ENCODE measurements at places on chromosomes 16 and 17.

DNA sequence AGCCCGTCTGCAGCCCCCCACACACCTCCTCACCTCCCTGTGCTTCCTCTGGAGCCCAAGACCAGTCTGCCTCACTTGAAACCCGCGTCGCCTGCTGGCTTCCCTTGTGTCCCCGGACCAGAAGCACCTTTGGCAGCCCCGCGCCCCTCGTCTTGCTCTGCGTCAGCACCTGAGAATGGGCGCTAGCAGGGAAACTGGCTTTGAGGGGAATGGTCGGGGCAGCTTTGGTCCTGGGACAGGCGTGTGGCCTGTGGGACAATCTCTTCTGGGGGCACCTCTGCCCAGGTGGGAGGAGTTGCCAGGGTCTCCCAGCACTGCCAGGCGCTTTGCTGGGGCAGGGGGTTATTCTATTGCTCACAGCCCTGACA is 3.6 kb upstream of the MAFG start:
- DNase-seq: no peak

GRCh38 chr17:80919331-80920311 is 72.0 kb upstream of the CHMP6 start:
- no peak for DNase-seq

DNA sequence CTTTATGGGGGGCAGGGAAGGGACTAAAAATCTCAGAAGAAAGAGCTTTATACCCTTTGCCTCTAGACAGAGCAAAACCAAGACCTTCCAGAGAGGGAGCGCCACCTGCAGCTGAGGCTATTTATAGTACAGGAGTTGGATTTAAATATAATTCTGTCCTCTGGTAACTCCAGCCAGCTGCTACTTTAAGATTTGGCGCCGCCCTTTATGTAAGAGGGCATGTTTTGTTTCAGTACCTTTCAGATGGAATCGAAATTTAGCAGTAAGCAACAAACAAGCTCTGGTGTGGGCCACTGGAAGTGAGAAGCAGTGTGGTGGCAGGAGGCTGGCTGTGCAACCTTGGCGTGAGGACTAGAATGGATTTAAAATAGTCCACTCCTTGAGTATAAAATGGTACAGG is 5.2 kb upstream of the GUCY2D start:
- DNase-seq: peak; percentile 58

DNA sequence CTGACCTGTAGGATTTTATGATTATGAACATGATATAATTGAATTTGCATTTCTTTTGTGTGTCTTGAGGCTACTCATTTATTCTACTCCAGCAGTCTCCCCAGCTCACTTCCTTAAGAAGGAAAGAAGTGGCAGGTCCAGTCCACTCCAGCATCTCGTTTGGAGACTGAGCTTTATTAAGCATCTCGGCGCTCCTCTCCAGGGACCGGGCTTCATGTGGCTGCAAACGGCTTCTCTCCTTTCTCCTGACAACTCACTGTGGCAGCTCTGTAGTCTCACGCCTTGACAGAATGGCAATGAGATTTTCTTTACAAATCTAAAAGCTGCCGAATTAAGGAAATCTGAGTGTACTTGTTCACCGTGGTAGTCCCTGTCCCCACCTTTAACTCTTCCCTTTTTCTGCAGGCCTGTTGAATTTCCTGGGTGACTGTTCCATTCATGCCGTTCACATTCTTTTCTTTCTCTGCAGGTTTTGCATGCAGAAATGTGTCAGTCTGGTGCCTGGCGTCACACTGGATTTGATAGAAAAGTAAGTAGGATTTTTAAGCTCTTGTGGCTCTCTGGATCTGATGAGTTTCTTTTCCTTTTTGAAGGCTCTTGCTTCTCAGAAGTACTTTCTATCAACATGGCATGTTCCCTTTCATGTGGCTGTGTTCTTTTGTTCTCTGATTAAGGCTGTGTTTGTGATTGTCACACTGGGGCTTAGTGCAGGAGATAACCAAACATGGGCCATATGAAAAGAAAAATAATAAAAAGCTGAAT is 200.5 kb upstream of the CHMP6 start:
- peak; percentile 63 for DNase-seq

DNA sequence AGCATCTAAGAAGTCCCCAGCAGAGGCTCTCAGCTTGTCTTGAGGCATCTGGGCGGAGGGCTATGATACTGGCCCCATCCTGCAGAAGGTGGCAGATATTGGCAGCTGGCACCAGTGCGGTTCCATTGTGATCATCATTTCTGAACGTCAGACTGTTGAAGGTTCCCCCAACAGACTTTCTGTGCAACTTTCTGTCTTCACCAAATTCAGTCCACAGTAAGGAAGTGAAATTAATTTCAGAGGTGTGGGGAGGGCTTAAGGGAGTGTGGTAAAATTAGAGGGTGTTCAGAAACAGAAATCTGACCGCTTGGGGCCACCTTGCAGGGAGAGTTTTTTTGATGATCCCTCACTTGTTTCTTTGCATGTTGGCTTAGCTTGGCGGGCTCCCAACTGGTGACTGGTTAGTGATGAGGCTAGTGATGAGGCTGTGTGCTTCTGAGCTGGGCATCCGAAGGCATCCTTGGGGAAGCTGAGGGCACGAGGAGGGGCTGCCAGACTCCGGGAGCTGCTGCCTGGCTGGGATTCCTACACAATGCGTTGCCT is at the start of gene CIITA:
TSS of gene CIITA (plus strand) at position 404 of the 543 bp plus-strand sequence. CDS start at position 533, 129 bp downstream.
- DNase-seq: peak; percentile 73

DNA sequence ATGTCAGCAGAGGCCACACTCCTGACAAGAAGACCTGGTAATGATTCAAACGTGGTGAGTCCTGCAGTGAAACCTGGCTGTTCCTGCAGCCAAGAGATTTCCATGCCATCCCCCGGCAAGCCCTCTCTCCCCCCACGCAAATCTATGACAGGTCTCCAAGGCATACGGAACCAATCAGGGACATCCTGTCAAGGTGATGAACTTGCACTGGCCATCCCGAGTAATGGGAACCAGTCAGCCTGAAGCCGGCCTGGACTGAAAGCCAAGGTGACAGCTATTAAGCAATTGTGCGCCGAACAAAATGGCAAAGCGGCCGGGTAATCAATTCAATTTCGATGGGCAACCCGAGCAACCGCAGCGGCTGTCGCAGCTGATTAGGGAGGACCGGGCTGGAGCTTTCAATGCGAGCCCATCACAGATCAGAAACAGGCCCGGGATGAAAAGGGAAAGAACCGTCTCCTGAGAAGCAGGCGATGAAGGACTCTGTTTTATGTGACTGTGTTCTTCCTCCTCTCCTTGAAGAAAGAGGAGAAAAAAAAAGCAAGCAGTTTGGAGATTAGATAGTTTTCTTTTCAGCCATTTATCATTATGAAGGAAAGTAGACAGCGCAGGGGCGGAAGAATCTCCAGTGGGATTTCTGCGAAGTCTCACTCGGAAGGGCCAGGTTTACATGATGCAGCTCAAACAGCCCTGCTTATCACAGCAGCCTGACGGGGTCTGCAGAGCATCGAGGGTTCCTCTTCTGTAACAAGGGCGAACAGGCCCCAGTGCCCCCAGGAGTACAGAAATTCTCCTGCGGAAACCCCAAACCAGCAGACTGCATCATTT is 35.2 kb downstream of the TBX4 start:
- no peak for DNase-seq

DNA sequence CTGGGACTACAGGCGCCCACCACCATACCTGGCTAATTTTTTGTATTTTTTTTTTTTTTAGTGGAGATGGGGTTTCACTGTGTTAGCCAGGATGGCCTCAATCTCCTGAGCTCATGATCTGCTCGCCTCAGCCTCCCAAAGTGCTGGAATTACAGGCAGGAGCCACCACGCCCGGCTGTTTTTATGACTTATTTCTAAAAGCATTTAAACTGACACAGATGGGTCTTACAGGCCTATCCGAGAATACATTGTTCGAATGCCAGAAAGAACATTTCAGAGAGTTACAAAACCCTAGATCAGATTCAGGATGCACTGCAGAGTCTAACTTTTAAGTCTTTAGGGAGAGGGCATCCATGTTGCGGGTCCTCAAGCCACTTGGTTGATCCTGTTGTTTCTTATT is 234.7 kb upstream of the MAF start:
- DNase-seq: no peak

DNA sequence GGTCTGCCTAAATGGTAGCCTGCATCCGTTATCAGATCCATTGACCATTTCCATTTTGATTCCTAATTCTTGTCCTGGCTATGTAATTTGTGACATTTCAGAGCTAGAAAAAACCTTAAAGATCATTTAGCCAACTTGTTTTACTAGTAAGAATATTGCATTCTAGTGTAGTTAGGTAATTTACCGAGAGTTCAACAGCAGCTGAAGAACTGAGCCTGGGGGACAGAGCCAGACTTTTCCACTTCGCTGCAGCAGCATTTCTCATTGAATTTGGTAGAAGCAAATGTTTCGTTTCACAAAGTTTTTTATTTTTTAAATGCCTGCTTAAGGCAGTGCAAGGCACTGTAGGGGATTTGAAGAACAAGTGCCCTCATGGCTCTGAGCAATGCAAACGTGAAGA is 59.2 kb upstream of the MARCHF10 start:
- DNase-seq: no peak

DNA sequence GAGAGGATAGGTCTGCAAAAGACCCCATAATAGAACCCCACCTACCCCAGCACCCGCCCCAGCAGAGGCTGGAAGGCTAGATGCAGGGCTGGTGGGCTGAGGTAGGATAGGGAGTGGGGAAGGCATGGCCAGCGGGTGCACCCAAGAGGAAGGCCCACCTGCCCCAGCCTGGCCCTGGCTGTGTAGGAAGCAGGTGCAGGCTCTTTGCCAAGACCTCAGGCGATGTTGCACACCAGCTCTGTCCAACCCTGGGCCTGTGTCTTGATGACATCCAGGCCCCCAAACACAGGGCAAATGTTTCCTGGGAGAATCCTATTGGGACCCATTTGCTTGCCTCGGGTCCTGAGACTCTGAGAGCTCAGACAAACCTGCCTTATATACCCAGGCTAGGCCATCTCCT is 12.2 kb downstream of the UNC119 start:
- no peak for DNase-seq

DNA sequence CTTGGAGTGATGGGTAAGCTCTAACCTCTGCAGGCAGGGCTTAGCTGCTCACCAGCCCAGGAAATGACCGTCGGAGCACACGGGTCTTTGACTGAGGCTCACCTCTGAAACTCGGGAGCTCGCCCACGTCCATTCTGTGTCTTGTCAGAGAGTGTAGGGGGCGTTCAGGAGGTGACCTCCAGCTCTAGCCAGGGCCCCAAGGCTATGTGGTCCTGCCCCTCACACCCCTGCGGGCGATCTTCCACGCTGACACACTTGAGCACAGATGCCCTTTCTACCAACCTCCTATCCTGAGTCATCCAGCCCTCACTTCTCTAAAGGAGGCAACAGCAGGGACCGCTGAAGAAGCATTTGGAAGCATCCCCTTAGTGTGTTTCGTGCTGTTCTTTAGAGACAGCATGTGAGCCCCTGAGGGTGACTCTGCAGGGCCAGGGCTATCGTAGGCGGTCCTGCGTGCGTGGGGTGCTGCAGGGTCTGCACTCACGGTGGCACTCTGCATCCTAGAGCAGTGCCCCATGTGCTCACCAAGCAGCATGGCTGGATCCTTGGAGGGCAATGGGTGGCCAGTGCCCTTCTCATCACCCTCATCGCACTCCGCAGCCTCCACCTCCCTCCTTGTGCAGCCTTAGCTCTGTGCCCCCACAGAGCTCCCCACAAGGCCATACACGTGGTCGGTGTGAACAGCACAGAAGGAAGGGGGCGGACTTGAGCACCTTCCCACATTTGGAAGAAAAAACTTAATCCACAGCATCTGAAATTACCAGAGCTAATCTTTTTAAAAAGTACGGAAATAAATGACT is 33.8 kb downstream of the SLC47A1 start:
- DNase-seq: no peak

DNA sequence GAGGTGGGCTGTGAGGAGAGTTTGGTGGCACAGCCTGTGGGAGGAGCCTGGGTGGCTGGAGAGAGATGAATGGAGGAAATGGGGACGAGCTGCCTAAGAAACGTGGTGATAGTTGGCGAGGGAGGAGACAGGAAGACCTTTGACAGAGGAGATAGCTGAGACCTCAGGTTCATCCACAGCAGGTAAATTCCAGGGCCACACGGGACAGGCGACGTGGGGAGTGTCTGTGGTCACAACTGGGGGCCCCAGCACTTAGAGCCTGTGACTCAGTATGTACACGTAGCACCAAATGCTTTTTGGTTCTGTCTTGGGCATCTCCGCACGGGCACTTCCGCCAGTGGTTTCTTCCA is 7.7 kb downstream of the MINK1 start:
- no peak for DNase-seq

DNA sequence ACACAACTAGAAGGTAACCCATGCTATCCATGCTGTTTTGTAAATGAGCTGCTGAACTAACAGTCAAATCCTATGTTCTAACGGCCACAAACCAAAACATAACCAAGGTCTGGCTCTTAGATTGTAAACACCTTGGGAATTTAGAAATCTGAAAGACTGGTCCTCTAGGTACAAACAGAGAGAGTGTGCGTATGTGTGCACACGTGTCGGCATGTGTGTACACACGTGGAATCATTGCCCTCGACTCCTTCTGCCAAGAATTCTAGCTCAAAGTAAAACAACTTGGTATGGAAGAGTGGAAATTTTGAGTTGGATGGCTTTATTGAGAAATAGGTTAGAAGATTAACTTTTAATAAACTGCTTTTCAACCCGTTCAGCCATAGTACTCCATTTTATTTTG is 18.1 kb upstream of the GHDC start:
- DNase-seq: no peak

DNA sequence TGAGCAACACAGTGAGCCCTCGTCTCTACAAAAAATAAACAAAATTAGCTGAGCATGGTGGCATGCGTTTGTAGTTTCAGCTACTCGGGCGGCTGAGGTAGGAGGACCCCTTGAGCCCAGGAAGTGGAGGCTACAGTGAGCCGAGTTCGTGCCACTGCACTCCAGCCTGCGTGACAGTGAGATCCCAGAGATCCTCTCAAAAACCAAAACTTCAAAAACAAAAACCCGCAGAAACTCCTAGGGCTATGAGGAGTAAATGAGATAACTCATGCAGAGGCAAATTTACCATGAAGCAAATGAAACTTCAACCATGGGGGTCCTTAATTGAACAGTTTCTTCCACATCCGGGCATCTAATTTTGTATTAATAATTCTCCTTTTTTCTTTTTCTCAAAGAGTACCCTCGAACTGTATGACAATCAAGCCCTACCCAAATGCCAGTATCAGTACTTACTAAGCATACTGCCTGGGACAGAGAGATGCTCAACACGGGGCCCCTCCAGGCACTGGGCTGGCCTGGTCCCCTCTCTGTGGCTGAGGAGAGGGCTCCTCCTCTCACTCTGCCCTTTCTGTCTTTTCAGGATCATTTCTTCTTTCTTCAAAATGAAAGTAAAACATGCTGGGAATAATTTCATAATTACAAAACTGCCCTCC is 789 bp upstream of the PIPOX start:
- no peak for DNase-seq

DNA sequence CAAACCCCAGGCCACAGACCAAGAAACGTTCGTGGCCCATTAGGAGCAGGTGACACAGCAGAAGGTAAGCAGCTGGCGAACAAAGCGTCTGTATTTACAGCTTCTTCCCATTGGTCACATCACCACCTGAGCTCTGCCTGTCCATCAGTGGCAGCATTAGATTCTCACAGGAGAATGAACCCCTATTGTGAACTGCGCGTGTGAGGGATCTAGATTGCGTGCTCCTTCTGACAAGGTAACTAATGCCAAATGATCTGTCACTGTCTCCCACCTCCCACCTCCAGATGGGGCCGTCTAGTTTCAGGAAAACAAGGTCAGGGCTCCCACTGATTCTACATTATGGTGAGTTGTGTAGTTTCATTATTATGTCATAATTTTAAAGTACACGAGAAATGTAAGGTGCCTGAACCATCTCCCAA is 186.3 kb downstream of the CPPED1 start:
- no peak for DNase-seq

All from activated CD4-positive, alpha-beta T cell treated with anti-CD3 and anti-CD28 coated beads, Interleukin-2, amount 10 ng/mL, durations not matched to agents 7 days and 5 days (primary cell).